Activated CD4-positive, CD25-positive, alpha-beta regulatory T cell (primary cell): ENCODE measurements at places on chromosomes 3 and 15.

DNA sequence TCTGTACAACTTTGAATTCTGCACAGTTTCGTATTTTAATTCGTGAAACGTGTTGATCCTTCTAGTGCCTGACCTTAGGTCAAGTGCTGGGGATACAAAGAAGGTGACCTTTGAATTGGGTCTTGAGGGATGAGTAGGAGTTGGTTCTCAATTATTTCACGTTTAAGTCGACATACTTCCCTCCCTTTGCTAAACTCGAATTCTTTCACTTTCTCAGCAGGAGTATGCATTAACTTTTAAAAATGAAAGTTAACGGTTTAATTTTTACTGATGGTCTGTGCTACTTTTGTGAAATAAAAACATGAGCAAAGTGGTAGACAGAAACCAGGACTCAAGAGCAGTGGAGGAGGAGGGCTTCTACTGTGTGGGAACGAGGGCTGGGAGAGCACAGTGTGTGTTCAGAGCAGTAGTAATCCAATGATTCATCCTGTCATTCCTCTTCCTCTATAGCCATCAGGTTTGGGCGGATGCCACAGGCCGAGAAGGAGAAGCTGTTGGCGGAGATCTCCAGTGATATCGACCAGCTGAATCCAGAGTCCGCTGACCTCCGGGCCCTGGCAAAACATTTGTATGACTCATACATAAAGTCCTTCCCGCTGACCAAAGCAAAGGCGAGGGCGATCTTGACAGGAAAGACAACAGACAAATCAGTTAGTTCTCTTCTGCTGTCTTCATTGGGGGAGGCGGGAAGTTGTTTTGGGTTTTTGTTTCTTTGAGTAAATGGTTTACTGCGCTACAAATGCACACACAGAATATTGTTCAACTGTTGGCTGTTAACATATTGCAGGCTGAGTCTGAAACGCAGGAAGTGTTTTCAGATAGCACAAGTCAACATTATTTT lies 78.6 kb upstream of the TSEN2 start:
- DNase-seq: no peak

GRCh38 chr3:157129803-157130466 lies 30.0 kb downstream of the CCNL1 start:
- DNase-seq: no peak

DNA sequence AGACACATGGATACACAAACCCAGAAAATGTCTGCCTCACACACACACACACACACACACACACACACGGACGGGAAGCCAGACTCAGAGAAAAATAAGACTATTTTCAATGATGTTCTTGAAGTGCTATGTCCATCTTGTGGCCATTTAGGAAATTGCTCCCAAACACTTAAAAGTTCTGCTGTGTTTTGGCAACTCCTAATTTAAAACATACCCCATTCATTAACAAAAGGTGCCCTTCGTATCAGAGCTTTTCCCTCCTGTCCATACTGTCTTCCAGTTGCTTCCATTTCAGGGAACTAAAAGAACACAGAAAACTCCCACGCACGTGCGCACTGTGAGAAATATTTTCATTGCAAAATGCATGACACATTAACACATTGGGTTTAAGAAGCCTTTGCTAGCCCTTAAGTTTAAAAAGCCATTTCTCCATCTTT lies 44.6 kb downstream of the SLC12A1 start:
- no peak for DNase-seq

DNA sequence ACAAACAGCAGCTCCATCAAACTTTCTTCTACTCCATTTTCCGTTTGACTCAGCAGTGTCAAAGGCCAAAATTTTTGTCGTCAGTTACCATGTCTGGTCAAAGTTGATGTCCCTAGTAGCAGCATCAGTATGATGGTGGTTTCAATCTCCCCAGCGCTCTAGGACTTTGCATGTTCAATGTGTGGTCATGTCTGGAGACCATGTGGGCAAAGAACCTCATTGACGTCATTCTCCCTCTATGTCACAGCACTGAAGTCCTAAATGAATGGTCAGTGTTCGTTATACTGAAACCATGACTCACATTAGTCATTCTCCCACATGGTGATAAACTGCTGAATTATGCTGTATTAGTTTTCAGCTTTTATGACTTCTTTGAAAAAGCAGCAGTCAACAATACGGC lies 23.2 kb downstream of the SHC4 start:
- no peak for DNase-seq

DNA sequence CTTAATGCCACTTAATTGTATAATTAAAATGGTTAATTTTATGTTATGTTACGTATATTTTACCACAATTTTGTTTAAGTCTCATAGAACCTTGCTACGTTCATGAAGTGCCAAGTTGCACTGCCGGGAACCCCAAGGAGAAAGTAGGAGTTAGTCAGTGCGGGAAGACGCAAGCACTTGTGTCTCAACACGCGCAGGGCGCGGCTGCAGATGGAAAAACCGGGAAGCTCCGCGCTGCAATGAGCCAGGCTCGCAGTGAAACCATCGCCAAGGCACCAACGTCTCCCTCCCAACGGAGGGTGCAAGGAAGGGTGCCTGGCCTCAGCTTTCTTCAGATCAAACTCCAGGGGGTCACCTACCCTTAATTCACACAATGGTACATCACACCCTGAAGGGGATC lies 21.6 kb downstream of the MAGI1 start:
- no peak for DNase-seq

DNA sequence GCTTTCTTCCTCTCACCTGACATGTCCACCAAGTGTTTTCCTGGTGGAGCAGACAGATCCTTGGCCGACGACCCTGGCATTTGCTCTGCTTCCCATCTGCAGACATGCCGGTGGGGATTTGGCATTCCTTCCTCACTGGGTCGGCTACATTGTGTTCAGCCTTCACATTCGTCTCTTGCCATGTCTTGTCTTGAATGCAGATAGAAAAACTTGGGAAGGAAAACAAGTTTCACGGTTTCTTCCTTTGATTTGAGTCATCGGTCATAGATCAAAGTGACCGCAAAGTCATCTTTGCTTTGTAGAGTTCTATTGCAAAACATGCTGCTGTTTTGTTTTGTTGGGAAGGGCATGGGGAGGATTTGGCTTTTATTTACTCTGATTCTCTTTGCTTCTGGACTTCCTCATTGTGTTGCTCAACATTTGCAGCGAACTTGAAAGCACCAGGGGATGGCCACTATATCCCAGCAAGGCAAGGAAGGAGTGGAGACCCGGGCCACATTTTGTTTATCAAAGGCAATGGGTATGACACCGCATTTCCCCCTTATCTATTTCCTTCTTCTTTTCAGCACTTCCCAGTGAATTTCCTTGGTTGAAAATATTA lies 321.3 kb downstream of the CACNA2D3 start:
- DNase-seq: no peak

GRCh38 chr3:72995337-72995736 lies 1.3 kb upstream of the PPP4R2 start:
- no peak for DNase-seq

- no peak for DNase-seq
These were observed 641.7 kb downstream of the NR2F2 start for GRCh38 chr15:96972201-96972600.

DNA sequence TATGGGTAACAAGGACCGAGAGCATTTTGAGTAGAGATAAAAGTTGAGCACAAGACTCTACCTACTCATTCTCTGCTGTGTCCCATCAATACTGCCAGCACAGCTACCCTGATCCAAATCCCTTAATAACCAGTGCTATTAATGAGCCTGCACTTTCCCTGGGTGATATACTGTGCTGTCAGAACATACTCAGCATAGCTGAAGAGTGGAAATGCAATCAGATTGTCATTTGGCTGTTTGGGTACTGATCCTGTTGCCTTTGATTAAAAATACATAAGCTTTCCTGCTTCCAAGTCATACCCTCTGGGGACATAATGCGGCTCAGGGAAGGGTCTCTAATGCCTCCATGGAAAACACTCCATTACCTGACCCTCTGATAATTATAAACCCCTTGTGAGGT lies 917.5 kb downstream of the SQOR start:
- no peak for DNase-seq

DNA sequence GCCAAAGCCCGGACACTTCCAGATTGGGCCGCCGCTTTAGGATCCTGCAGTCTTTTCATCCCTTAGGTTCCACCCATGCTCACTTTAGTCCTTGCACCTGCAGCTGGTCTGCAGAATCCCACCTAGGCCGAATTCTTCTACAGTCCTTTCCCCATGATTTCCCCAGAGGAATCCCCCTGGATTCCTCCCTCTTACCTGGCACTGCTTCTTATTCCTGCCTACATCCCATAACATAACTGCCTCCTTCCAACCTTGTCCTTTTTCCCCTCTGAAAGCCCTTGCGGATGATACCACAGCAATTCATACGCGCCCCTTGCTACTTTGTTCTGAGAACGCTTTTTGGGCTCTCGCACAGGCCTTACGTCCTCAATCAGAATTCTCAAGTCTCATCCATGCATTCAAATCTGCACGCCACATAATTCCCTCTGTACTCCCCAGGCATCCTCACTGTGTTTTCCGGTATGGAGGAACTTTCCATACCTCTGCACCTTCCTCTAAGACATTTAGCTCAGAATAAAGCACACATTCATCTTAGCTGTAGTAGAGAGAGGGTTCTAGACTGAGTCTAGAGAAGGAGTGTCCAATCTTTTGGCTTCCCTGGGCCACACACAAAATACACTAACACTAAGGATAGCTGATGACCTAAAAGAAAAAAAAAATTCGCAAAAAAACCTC lies 619 bp downstream of the EIF2AK4 start:
- no peak for DNase-seq

DNA sequence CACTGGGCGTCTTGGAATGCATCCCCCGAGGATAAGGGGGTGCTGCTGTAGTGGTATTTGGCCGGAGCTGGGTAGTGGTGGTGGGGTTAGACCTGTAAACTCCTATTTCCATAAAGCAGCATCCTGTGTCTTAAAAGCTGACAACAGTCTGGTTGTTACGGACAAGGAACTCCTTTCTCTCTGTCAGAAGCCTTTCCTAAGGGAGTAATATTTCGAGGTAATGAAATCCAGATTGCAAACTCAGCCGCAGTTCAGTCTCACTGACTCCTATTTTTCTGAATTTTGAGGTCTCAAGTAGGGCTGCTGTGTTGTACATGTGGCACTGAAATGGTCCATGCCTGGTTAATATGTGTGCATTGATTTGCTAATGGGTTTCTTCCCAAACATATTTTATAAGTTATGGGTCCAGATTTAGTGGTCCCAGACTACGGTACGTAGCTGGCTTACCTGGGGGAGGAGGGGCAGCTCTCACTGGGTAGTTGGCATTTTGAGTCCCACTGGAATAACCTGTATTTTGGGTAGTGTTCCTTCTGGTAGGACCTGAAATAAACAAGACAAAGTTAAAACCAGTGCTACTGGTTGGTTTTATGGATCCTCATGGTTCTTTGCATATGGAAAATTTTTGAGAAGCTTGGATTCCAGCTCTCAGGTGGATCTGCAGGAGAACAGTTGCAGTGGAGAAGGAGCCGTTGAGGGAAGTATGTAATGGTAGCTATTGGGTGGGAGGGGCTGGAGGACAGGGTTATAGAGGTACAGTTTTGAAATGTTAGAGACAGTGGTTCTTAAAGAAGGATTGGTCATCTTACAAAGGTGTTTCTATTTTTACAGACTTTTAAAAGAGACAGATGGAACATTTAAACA lies 48.6 kb upstream of the LDHAL6B start:
- DNase-seq: no peak
